Smooth muscle cell of the pulmonary artery (primary cell): ENCODE measurements at places on chromosomes 1 and 21. TPM values are rescaled to one million over a fixed set of nuclear protein-coding genes. Genes with fewer than 3 reads are reported as not detected.

C1orf115 gene
- total RNA-seq = 0.20 and 0.85 TPM in 2 replicates

GADD45A gene
- total RNA-seq = 35.3 and 90.9 TPM in 2 replicates

FLG2 gene
- total RNA-seq = not detected in 2 replicates

KCNE1 gene
- total RNA-seq = 0.36 and 0.46 TPM in 2 replicates

ZNF683 gene
- total RNA-seq = not detected in 2 replicates

FCRL6 gene
- not detected in 2 replicates for total RNA-seq

LCE2C gene
- not detected in 2 replicates for total RNA-seq

EDARADD gene
- total RNA-seq = 0.07 TPM in 1 of 2 replicates, not detected in the other

C1orf141 gene
- not detected in 2 replicates for total RNA-seq

LYPD8 gene
- 0.10 TPM in 1 of 2 replicates, not detected in the other for total RNA-seq
